ENCODE measurements at places on chromosomes 13 and 19. TPM values are rescaled to one million over a fixed set of nuclear protein-coding genes. Genes with fewer than 3 reads are reported as not detected.

GRK1 gene
- 1.8 TPM for total RNA-seq

NKG7 gene
- 0.23 TPM for total RNA-seq

GRCh38 chr13:28849441-28849840 lies 29.3 kb downstream of the MTUS2 start:
- DNase-seq = no peak
- no peak overlapping the region for H3K4me3 ChIP-seq
- no peak overlapping the region for H3K27ac ChIP-seq
- no peaks in the 10 kb centered on the region for H3K36me3 ChIP-seq
- no peaks in the 10 kb centered on the region for H3K27me3 ChIP-seq

CCDC194 gene
- 0.51 TPM for total RNA-seq

DNA sequence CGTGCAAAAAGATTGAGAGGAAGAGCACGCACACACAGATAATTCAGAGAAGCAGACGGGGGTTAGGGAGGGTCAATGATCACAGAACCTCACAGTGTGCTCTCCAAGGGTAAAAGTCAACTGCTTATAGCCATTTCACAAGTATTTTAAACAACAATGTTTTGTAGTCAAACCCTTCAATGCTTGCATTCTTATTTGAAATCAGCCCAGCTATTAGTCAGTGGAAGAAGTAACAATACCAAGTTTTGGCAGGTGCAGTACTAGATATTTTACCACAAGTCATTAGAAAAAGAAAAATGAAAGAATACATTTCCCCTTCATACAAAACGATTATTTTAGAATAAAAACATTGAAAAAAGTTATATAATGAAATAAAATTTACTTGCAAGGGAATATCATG lies 2.6 kb downstream of the CSNK1A1L start:
- H3K27ac ChIP-seq = no peak overlapping the region
- DNase-seq = no peak
- H3K4me1 ChIP-seq = no peaks in the 10 kb centered on the region
- H3K27me3 ChIP-seq = no peaks in the 10 kb centered on the region
- no peak overlapping the region for H3K4me3 ChIP-seq

ZNF587 gene
- 57.3 TPM for total RNA-seq

RFPL4AL1 gene
- total RNA-seq = not detected

DNA sequence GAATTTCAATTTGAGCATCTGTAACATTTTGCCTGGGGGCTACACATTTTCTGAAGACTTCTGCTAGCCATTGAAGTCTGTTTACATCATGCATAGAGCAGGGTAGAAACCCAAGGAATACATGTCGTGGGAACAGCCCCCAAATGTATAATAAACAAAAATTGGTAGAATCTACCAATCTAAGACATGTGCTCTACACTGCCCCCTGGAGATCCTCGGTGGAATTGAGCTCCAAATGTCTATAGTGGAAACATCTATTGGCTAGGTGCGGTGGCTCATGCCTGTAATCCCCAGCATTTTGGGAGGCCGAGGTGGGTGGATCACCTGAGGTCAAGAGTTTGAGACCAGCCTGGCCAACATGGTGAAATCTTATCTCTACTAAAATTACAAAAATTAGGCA lies 57.3 kb downstream of the MBD3L2B start:
- no peaks in the 10 kb centered on the region for H3K36me3 ChIP-seq
- H3K27me3 ChIP-seq = peaks cover 2% of the 10 kb centered on the region
- DNase-seq = no peak
- H3K4me1 ChIP-seq = no peaks in the 10 kb centered on the region

DNA sequence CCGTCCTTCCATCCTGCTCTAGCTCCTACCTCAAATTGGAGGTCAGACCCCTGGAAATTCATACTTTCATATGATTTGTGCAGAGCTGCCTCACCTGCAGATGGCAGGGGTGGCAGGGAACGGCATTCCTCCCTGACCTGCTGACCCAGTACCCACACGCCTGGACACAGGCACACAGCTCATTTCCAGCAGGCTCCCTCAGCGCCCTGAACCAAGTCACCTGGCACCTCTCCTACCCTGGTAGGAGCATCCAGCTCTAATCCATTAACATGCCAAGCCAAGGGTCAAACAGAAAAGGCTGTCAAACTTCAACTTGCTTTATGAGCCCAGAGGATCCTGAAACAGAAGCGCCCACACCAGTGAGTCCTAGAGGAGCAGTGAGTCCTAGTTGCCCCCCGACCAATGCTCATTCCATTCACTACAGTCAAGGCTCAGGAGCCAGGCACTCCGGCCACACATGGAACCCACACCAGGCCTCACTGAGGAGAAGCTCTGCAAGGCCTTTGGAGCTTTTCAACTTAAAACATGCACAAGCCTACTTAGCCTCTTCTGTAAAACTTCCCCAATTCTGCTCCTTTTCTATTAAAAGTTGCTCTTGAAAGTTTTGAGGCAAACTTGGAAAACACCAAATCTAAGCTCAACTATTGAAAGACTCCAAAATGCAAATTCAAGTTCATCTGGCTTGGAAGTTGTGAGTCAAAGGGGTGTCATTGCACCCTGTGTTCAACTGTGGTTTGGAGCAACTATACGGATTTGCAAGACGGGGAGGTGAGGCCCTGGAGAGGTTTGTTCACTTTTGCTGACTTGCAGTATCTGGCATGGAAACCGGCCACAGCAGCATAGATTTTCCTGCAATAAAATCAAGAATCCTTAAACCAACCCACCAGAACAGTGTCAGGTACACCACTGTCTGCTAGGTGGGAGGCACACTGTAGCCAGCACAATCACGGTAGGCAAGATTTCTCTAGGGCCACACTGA lies 96.7 kb downstream of the CRYL1 start:
- no peak for DNase-seq
- no peak overlapping the region for H3K27ac ChIP-seq
- H3K27me3 ChIP-seq = no peaks in the 10 kb centered on the region
- no peak overlapping the region for H3K4me3 ChIP-seq

CDC42EP5 gene
- 7.1 TPM for total RNA-seq

DNA sequence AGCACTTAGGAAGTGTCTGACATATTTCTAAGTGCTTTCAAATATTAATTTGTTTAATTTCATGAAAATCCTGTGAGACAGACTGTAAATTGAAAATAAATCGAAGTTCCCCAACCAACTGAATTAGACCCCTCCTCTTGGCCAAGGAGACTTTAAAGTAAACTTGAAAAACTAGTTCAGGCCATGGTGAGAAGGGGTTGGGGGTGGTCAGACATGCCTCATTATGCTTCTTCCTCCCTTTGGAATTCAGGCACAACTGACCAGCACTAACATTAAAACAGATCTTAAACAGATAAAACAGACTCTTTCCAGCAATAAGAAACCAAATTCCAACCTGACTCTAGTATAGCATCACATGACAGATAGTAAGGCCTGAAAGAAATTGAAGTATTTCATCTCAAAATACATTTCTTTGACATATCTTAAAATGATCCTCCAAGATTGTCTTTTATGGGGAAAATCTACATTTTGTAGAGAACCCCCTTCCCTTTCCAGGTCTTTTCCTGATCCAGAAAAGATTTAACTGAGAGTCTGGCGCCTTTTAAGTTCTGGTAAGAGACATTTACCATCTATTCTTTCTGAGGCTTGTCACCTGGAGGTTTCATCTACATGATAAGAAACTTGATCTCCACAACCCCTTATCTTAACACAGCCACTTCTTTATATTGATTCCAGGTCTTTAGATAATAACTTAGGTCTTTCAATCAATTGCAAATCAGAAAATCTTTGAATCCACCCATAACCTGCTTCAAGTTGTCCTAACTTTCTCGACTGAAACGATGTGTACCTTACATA lies 336.5 kb downstream of the PCDH20 start:
- H3K27me3 ChIP-seq = no peaks in the 10 kb centered on the region
- H3K36me3 ChIP-seq = no peaks in the 10 kb centered on the region
- no peak for DNase-seq

COMP gene
- total RNA-seq = 0.69 TPM

- H3K4me3 ChIP-seq = no peak overlapping the region
- H3K27me3 ChIP-seq = no peaks in the 10 kb centered on the region
- H3K27ac ChIP-seq = peak overlapping the region; percentile 64
- H3K36me3 ChIP-seq = no peaks in the 10 kb centered on the region
- peaks cover 24% of the 10 kb centered on the region for H3K4me1 ChIP-seq
- DNase-seq = no peak
Observed at GRCh38 chr13:80361883-80362327, 21.0 kb upstream of the SPRY2 start.

GRCh38 chr19:31578326-31578725 lies 229.1 kb upstream of the TSHZ3 start:
- no peaks in the 10 kb centered on the region for H3K36me3 ChIP-seq
- no peak for DNase-seq
- no peak overlapping the region for H3K4me3 ChIP-seq

DNA sequence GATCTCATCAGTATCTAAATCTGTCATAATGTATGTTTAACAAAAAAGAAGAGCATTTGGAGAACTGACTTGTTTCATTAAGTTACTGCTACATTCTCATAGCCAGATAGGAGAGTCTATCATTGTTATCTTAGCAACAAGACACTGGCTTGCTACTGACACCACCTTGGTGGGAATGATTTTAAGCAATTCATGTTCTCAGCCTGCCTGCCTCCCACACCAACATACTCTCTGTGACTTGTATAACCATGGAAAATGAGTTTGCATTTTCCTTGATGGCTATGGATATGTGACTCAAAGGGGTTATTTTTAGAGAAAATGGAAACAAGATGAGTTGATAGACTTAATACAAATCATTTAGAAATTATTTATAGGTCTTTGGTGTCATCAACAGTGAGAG lies 1308.9 kb downstream of the OLFM4 start:
- no peak overlapping the region for H3K4me3 ChIP-seq
- H3K4me1 ChIP-seq = no peaks in the 10 kb centered on the region
- no peak for DNase-seq
- no peak overlapping the region for H3K27ac ChIP-seq
- H3K36me3 ChIP-seq = no peaks in the 10 kb centered on the region

- H3K4me1 ChIP-seq = no peaks in the 10 kb centered on the region
- DNase-seq = no peak
- H3K27ac ChIP-seq = no peak overlapping the region
- H3K36me3 ChIP-seq = no peaks in the 10 kb centered on the region
Observed at GRCh38 chr19:43362745-43363144, 9.3 kb downstream of the CD177 start.

DNA sequence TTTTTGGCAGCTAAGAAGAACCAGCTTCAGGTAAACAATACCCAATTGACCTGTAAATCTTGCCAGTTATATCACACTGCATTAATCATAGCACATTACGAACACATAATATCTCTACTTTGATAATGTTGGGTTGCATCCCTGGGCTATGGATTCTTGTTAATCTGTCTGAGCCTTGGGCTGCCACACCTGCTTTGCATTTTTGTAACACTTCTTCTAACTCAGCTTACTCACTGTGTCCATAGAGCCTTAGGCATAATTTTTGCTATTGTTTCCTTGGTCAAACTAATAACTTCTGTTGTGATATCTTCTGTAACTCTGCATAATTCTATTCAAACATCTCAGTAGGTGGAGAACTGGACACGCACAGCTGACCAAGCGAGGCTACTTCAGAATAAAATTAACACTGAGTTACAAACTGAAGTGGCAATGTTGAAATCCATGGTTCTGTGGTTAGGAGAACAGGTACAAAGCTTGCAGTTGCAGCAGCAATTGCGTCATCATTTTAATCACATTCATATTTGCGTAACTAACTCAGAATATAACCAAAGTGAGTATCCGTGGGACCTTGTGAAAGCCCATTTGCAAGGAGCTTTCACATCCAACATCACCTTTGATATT lies 6.4 kb downstream of the ZNF350 start:
- no peak overlapping the region for H3K27ac ChIP-seq
- H3K27me3 ChIP-seq = no peaks in the 10 kb centered on the region
- H3K4me1 ChIP-seq = no peaks in the 10 kb centered on the region
- no peak for DNase-seq
- no peaks in the 10 kb centered on the region for H3K36me3 ChIP-seq

GRCh38 chr13:113748101-113748861 lies 10.7 kb upstream of the TMEM255B start:
- H3K27me3 ChIP-seq = no peaks in the 10 kb centered on the region
- no peak overlapping the region for H3K27ac ChIP-seq
- no peak for DNase-seq
- no peaks in the 10 kb centered on the region for H3K36me3 ChIP-seq
- H3K4me3 ChIP-seq = no peak overlapping the region
- H3K4me1 ChIP-seq = no peaks in the 10 kb centered on the region

GRCh38 chr13:111559612-111560403 lies 239.4 kb downstream of the TEX29 start:
- DNase-seq = no peak
- no peak overlapping the region for H3K4me3 ChIP-seq
- no peaks in the 10 kb centered on the region for H3K27me3 ChIP-seq
- no peaks in the 10 kb centered on the region for H3K36me3 ChIP-seq
- H3K27ac ChIP-seq = no peak overlapping the region

DNA sequence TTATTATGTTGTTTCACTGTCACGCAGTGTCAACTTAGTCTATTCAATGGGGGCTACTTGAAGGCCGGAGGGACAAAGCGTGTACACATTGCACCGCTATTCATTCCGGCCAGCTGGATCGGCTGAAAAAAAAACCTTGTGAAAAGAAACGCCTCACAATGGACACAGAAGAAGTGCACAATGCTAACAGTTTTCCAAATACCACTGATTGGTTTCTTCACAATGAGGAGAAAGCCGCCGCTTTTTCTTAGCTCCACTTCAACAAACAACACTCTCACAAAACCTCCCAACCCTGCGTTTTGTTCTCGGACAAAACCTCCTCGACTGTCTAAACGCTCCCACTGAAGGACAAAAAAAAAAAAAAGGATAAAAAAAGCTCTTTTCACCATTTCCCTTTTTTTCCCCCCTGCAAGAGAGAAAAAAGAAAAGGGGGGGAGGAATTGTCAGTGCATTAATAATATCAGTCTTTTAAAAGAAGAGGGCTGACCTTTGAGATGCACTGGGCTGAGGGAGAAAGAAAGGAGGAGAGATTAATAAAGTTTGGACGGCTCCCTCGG lies 5.4 kb downstream of the SOX21 start:
- peak overlapping the region; percentile 34 for H3K4me3 ChIP-seq
- peaks cover 4% of the 10 kb centered on the region for H3K4me1 ChIP-seq
- DNase-seq = no peak
- no peak overlapping the region for H3K27ac ChIP-seq

LRRC8E gene
- total RNA-seq = 5.0 TPM

- no peak for DNase-seq
- H3K27me3 ChIP-seq = no peaks in the 10 kb centered on the region
- peaks cover 17% of the 10 kb centered on the region for H3K4me1 ChIP-seq
- peak overlapping the region; percentile 83 for H3K27ac ChIP-seq
- peak overlapping the region; percentile 68 for H3K4me3 ChIP-seq
Observed at GRCh38 chr19:13796301-13797057, 1.2 kb downstream of the ZSWIM4 start.

Measured in Panc1 (cell line).